Panc1 (cell line): ENCODE measurements at places on chromosomes 7 and 10. TPM values are rescaled to one million over a fixed set of nuclear protein-coding genes. Genes with fewer than 3 reads are reported as not detected.

Gene C10orf62
- not detected for total RNA-seq

- no peak for DNase-seq
Measured at GRCh38 chr7:133805426-133805825, 321.7 kb upstream of the LRGUK start.

DNA sequence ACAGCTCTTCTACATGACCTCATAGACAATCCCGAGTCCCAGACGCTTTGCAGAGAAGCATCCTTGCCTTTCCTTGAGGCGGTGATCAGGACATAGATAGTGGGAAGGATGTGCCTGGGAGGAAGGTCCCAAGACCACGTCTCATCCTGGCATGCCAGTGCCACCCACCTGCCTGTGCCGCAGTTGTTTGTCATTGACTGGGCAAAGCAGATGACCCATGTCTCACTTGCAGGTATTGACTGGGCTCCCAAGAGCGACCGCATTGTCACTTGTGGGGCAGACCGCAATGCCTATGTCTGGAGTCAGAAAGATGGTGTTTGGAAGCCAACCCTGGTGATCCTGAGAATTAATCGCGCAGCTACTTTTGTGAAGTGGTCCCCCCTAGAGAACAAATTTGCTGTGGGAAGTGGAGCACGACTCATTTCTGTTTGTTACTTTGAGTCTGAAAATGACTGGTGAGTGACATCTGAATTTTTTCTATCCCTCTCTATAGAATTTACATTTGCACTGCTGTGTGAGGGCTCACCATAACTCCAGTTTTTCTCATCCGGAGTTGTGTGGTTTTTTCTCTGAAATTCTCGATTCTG is 18.5 kb downstream of the ARPC1A start:
- DNase-seq = no peak

DNA sequence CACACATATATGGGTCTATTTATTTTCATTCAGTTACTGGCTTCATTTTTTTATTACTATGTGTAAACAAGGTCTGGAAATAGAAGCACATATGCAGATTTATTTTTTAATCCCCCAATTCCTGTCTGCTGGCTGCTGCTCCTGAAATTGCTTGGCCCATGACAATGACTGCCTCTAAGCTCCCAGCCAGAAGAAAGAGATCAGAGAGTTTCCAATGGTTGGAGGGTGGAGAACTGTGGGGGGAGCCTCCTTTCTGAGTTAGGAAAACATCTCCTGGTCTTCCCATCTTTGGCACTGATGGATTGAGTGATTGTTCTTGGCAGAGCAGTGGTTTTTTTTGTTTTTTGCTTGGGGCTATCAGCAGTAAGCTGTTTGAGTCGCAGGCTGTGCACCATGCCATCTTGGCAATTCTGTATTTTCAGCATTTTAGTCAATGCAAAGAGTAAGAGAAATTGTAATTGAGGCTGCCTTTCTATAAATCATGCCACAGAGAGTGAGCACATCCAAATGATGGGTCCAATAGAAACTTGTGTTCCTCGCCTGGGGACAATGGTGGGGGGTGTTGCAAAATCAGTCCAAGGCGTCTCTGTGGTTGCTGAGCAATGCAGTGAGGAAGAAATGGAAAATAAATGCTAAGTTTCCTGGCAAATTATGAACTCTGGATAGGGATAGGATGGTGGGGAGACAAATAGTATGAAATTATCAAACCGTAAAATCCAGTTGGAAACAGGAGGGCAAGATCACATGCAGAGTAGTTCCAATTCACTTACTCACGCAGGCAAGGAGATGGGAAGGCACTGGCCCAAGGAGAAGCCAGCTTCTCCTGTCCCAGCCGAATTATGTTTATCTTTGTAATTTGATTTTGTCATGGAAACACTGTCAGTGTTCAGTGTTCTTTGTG is 382.4 kb downstream of the SORCS3 start:
- no peak for DNase-seq

DNA sequence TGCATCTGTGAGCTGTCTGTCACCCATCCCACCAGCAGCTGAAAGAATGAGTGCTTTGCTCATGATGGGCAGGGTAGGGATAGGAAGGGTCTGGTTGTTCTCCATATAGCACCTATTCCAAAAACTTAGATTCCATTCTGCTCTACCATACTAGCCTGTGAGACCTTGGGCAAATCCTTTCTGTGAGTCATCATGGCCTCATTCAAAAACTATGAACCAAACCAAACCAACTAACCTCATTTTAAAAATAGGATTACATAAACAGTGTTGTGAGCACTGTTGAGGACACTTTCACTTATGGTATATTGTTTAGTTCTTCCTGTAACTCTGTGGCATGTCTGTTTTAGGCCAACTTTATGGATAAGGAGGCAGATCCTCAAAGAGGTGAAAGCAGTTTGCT is 30.9 kb upstream of the STEAP4 start:
- DNase-seq = no peak

DNA sequence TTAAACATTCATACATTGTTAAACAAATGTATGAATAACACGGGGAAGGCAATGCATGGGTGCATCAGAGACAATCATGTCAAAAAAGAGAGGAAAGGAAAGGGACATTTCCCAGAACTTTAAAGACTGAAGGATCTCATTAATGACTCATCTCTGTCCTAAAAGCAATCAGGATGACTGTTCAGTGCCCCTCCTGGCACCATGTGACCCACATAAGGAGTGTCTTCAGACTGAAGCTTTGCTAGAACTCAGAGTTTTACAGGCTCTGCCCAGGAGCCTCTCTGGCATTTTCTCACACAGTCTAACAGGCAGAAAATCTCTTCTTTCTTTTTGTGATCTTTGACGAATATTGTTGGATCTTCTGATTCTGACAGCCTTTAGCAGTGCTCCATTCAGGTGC is 315.3 kb downstream of the OTUD1 start:
- DNase-seq = no peak

Gene AUTS2
- 2.5 TPM for total RNA-seq

Gene KMT2C
- total RNA-seq = 42.5 TPM

Gene POLD2
- total RNA-seq = 195 TPM

Gene CPN1
- not detected for total RNA-seq

Gene UFSP1
- 3.3 TPM for total RNA-seq

GRCh38 chr10:124911124-124912067 is 30.5 kb upstream of the ZRANB1 start:
- DNase-seq = no peak

- DNase-seq = no peak
Measured at GRCh38 chr7:64874114-64874513, 29.0 kb upstream of the ZNF273 start.

GRCh38 chr7:147571436-147572185 is 1019.0 kb upstream of the C7orf33 start:
- no peak for DNase-seq

DNA sequence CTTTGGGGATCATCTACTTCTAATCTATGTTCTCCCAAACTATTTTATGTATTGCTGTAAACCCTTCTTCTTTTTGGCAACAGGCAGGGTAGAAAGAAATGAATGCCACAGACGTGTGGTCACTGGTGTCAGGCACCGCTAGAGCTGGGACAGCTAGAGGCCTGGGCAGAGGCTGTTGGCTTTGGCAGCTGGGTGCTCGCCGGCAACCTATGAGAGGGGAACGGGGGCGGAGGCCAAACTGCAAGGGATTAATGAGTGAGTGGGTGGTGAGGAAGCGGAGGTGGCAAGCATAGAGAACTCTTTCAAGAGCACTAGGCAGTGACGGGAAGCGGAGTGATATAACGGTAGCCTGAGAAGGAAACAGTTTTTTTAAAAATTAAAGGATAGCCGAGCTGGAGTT is 78.5 kb downstream of the CREB5 start:
- no peak for DNase-seq

GRCh38 chr7:131521651-131522163 is 34.7 kb downstream of the PODXL start:
- DNase-seq = no peak

Gene LIPJ
- not detected for total RNA-seq

Gene FAM180A
- not detected for total RNA-seq

Gene TMEM273
- 0.23 TPM for total RNA-seq

- DNase-seq = no peak
Measured at GRCh38 chr10:26555719-26556368, 117.7 kb downstream of the APBB1IP start.

Gene SLC26A5
- not detected for total RNA-seq
